Activated naive CD4-positive, alpha-beta T cell treated with Interleukin-2 at 50 U/mL for 16 hours (primary cell): ENCODE measurements at places on chromosomes 1 and 21.

- DNase-seq: peak; percentile 55
Observed at GRCh38 chr21:36079010-36079649, 9.3 kb downstream of the CBR1 start.

DNA sequence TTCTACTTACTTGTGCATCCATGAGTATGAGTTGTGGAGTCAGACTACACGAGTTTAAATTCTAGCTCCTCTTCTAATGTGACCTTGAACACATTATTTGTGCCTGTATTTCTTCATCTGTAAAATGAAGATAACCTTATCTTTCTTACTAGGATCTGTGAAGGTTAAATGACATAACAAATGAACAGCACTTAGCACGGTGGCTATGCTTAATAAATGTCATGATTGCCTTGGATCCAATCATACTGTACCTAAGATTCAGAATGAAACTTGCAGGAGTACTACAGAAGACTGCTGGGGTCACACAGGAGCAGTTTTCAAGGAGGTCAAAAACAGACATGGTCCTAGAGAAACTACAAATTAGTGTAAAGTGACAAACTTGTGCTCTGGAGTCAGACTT is 22.2 kb upstream of the ALG14 start:
- DNase-seq: no peak

DNA sequence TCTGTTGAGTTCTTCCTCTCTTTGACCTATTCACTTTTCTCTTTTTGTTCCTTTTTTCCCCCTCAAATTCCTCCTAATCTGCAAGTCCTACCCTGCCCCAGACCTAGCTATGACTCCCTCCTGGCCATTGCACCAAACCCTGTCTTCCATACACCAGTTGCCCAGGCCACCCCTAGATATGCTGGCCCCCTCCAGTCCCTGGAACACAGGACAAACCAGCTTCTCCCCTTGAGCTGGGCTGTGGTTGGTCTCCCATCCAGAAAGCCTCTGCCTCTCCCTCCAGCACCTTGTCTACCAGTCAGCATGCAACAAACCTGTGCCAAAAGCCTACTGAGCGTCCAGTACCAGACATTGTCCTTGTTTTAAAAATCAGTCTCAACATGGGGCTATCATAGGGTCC is 59.4 kb downstream of the ELK4 start:
- no peak for DNase-seq

- DNase-seq: no peak
Observed at GRCh38 chr1:119308130-119308700, 60.4 kb upstream of the HAO2 start.

DNA sequence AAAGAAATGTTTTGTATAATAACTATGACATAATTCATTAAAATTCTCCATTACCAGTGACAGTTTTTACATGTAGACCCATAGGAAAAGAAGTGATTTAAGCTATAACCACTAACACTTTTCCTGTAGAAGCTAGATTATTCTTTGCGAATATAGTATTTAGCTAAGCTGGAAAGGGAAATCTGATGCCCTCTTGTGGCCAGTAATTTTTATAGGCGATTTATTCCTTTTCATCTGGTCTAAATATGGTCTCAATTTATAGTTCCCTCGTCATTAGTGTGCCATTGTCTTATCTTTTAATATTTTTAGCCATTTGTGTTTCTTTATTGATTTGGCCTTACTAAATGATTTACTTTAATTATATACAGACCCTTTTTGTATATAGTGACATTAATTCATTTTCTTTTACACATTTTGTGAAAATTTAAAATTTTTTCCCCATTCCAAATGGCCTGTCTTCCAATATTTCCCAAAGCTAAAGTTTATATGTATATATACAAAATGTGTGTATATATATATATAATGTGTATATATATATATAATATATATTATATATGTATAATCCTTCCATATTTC is 26.7 kb downstream of the BTG3 start:
- DNase-seq: no peak

DNA sequence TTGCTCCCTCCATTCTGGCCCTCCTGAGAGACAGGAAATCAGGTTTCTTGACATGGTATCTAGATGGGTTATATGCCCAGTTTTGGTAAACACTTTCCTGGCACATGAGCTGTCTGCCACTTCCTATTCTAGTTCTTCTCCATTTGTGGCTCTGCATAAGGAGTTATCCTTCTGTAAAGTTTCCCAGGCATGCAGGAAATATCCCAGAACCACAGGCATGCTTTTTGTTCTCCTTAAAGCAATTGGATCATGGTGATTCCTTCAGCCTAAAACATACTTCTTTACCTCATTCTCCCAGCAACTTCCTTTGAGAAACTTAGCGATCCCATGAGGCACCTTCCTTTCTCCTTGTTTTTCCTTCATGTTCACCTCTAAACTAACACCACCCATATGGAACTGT is 199.8 kb downstream of the CRB1 start:
- DNase-seq: no peak

DNA sequence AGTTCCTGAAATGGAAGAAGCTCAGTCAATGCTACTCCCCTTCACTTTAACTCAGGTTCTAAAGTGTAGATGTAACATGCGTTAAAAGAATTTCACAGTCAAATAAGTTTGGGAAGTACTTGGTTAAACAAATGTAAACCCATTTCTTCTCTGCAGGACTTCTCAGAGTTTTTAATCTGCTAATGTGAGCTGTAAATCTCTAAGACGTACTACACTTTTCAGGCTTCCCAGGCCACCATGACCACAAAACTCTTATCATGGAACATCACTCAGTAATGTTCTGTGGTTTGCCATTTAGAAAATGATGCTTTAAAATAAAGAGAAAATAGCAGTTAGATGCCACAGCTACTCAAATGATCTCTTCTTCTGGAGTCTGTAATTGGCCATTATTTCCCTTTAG is 104.3 kb downstream of the HHIPL2 start:
- DNase-seq: no peak

GRCh38 chr1:12251442-12251841 is 21.6 kb downstream of the VPS13D start:
- DNase-seq: no peak

DNA sequence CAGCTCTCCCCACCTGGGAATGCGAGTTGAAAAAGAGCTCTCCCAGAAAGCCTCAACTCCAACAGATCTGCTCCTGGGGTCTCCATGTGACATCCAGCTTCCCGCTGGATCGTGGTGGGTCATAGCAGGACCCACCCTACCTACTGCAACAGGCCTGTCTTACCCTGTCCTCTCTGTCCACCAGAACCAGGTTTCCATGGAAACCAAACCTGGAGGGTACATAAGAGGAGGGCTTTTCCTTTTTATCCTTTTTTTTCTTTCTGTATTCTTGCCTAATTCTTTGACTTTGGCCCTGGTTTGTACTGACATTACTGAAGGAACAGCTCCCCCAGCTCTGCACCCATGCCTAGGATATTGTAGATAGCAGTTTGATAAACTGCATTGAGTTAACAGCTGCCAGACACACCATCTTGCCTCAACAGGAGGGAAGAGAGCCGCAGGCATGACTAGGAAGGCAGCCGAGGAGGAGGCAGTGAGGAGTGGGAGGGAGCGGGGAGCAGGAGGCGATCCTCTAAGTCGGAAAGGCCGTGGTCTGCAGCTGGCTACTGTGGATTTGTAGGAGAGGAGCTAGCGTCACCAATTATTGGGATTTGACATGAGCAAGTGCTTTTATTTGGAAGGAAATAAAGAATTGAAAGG is 9.7 kb upstream of the FMOD start:
- no peak for DNase-seq
